ENCODE measurements at places on chromosomes 5 and 9. TPM values are rescaled to one million over a fixed set of nuclear protein-coding genes. Genes with fewer than 3 reads are reported as not detected.

Gene FAM78A
- total RNA-seq, result 11.9 TPM

Gene TAF11L5
- not detected for total RNA-seq

Gene CD274
- 2.9 TPM for total RNA-seq

Gene CNTFR
- total RNA-seq, result 32.3 TPM

Gene SHC3
- total RNA-seq, result 0.71 TPM

Gene ERAP2
- 3.0 TPM for total RNA-seq

Gene LHX3
- not detected for total RNA-seq

Gene THBS4
- 59.2 TPM for total RNA-seq

Gene MED10
- 18.8 TPM for total RNA-seq

Gene BHMT
- not detected for total RNA-seq

Gene GARIN3
- total RNA-seq, result not detected

GRCh38 chr9:111743275-111743674, 51.5 kb downstream of the SHOC1 start:
- no peak for DNase-seq

GRCh38 chr5:54205453-54205852, 104.9 kb downstream of the ARL15 start:
- no peak for DNase-seq

DNA sequence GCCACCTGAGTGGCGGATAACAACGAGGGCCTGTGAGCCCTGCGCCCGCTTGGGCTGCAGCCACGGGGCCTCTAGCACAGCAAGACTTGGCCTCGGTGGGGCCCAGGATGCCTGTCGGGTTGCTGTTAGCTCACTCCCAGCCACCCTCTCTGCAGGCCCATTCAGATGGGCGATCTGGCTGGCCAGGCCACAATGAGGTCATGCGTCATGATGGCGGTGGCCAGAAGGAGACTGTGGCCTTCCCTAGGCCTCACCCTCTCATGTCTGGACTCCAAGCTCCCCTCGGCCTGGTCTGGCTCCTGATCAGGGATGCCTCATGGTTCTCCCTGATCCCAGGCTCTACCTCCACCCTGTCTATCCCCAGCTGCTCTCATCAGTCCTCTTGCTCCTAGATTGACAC, 19.0 kb upstream of the TCOF1 start:
- DNase-seq, result no peak

GRCh38 chr5:154276261-154276972, 85.9 kb downstream of the GALNT10 start:
- no peak for DNase-seq

GRCh38 chr5:65811885-65812284, 89.9 kb downstream of the NLN start:
- DNase-seq, result no peak

DNA sequence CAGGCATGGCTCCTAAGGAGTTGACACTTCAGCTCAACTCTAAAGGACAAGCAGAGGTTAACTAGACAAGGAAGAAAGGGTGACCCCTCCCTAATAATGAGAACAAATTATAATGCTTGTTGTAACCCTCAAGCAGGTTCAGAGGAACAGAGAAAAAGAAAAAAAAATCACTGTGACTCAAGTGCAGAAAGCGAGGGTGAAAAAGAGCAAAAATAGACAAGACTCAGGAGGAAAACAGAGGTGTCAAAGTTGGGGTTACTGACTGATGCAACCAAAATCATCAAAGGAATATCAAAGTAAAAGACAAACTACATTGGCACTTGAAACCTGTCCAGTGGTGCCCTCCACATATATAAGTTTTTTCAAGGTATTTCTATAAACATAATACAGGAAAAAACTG, 28.4 kb downstream of the FBXW11 start:
- no peak for DNase-seq

DNA sequence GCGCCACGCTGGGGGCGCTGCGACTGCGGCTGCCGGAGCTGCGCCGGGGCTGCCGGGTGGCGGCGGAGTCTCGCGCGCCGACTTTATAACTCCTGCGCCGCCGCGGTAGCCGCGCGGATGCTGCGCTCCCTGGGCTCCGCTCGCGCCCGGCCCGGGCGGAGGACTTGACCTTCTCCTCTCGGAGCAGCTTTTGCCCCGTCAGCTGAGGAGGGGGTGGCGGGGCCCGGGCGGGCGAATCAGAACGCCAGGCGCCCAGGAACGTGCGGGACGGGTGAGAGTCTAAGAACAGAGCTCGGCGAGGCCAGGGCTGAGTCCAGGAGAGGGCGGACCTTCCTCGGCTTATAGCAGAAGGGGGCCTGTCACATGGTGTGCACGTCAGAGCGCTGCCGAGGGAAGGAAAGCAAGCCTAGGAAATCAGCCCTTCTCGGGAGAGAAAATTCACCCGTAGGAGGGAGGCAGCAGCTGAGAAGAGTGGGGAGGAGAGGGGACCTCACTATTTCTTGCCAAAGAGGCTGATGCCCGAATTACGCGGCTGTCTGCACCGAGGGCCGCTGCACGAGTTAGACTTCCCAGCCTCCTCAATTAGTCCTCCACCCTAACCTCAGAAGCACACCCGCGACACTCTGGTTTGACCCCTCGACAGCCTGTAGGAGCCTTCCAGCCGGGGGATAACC, at the start of gene FOXD1:
Gene FOXD1 (minus strand): TSS at position 315 of the 674 bp plus-strand sequence. CDS start 415 bp downstream, outside the sequence.
- peak; percentile 84 for DNase-seq

GRCh38 chr9:122350577-122351355, 20.1 kb upstream of the PTGS1 start:
- peak; percentile 91 for DNase-seq

- DNase-seq, result no peak
Observed at GRCh38 chr9:99980598-99980997, 74.1 kb downstream of the STX17 start.

DNA sequence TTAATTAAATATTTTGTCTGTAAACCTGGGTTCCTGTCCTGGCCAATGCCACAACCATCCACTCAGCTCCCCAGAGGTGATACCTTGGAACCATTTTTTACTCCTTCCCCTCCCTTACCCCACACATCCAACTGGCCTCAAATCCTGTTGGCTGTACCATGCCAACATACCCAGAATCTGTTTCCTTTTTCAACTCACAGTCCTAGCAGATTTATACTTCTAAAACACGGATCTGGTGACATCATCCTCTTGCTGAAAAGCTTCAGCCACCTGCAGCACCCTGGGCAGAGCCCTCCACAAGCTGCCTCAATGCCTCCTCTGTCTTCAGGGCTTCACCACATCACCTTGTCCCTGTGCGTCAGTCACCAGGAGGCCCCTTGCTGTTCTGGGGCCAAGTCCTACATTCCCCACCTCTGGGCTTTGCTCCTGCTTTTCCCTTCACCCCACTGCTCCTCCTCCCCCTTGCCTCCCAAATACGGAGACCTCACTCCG, 14.9 kb downstream of the SEMA6A start:
- no peak for DNase-seq

DNA sequence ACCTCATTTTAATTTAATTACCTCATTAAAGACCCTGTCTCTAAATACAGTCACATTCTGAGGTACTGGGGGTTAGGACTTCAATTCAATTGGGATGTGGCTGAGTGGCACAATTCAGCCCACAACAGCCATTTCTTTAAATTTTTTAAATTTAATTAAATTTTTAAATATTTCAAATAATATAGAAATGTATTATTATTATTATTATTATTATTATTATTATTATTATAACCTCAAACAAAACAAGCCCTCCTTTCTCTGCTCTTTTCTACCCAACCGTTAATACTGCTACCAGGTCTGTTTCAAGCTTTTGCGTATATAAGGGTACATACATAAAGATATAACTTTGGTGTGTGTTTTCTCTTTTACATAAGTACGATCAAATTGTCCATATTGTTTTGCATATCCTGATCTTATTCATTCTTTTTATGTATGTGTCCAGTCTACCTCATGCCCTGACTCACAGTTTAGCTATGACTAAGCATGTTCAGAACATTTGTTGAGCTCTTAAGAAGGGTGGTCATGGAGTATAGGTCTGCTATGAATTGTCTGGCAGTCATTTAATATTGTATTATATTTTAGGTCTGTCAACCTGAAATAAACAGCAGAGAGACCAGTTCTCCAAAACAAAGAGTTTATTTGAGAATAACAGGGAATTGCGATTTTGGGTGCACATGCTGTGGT, 16.1 kb upstream of the RAB14 start:
- no peak for DNase-seq

DNA sequence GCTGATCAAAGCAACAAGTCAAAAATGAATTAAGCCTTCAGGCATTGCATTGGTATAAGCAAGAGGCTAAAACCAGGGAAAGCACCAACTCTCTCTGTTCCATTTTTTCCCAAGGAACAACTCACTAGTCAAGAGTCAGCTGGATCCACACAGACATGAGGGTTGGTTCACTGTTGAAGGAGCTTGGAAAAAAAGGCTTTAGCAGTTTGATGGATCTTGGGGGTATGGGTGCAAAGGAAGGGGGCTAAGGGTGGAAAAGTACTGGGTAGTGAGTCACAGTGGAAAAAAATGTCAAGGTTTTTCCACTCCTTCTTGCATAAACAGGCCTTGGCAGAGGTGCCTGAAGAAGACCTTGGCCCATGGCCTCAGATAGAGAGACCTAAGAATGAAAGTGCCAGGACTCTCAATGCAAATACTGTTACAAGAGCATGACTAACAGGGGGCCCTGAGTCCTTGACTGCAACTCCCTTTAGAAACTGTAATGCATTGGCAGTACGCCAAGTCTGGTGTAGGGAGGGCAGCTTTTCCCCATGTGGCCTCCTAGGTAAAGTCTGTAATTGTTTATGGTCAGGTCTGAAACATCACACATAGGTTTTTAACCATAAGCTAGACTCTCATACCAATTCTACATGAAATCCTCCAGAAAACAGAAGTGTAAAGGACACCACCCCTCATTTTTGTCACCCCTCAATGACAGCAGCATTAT, 23.7 kb downstream of the ACTL7A start:
- DNase-seq, result no peak

- no peak for DNase-seq
Observed at GRCh38 chr5:169762338-169763095, 125.4 kb downstream of the DOCK2 start.

DNA sequence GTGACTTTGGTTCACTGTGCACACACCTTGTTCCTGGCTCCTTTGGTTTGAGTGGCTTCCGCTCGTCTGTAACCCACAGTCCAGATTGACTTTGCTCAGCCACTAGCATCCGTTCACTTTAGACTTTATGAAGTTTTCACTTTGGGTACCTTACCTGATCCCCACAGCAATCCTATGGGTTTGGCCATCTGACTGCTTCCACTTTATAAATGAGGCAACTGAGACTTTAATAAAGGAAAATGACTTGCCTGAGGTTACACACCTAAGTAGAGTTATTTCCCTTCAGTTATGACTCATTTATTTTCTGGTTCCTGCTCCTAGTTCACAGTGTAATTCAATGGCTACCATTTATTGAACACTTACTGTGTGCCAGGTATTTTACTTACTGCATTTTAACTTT, 94.2 kb upstream of the SAP30L start:
- DNase-seq, result no peak

DNA sequence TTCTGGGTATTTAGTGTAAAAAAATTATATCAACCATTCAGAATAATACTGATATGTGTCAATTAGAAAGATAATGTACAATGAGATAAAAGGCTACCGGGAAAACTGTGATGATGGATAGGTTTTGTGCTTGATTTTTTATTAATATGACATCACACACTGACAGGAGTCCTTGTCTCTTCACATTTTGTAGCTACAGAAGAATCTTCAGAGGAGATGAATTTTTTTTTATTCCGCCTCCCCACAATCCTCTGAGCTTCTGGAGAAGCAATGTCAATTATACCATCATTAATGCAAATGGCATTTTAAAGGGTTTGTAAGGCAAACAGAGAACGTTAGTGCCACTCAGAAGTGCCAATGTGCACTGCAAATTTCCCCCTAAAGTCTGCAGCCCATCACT, 131.7 kb upstream of the CCNG1 start:
- DNase-seq, result no peak

GRCh38 chr5:136070486-136071285, 41.9 kb downstream of the TGFBI start:
- no peak for DNase-seq

DNA sequence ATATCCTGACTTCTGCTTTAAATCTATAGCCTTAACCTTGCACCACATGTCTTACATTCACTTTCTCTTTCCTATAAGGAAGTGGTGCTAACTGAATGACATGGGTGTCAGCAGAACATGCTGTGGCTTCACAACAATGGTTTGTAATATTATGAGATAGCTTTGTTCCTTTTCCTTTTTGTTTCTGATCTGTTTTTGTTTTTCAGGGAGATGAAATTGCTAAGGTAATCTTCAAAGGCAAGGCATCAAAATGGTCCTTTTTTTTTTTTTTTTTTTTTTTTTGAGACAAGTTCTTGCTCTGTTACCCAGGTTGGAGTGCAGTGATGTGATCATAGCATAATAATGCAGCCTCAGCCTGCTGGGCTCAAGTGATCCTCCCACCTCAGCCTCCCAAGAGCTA, 53.6 kb upstream of the RANBP6 start:
- DNase-seq, result no peak

- no peak for DNase-seq
Observed at GRCh38 chr5:81800797-81801196, 49.9 kb upstream of the SSBP2 start.

GRCh38 chr5:156295431-156295830, 31.5 kb upstream of the SGCD start:
- DNase-seq, result no peak

- DNase-seq, result no peak
Observed at GRCh38 chr9:81724242-81724889, 35.0 kb upstream of the TLE1 start.

DNA sequence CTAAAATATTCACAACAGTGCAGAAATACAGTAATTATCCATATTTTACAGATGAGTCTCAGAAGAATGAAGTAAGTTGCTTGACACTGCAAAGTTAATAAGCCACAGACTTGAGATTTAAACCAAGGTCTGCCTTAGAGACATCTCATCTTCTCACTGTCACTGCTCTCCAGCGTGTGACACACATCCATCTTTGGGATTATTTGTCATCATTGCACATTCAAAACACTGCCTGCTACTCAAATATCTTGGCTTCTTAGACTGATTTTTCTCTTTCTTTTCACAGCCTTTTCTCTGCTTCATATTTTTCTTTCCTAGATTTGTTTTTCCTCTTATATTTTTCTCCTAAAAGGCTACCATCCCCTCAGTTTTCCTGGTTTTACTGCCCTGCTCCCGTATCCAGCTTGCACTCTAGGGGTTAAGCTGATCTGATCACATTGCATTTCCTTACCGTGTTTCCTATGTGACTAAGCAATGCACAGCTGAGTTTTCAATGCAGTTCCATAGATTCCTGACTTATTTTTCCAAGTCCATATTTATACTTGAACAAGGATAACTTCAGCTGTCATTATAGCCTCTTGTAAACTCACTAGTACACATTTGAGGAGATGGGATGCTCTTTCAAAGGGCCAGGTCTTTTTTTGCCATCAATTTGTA, 353.0 kb downstream of the PLK2 start:
- DNase-seq, result no peak

- no peak for DNase-seq
Observed at GRCh38 chr5:124436294-124436693, 310.1 kb downstream of the ZNF608 start.

- no peak for DNase-seq
Observed at GRCh38 chr5:169627551-169627950, 9.5 kb upstream of the DOCK2 start.

GRCh38 chr5:68227532-68228160, 12.1 kb downstream of the PIK3R1 start:
- no peak for DNase-seq

Data from psoas muscle (tissue), 8 donors.